ENCODE measurements at places on chromosomes 12 and 14. TPM values are rescaled to one million over a fixed set of nuclear protein-coding genes. Genes with fewer than 3 reads are reported as not detected.

GRCh38 chr14:101333335-101334280, 227.7 kb upstream of the DIO3 start:
- no peak for DNase-seq

- DNase-seq = no peak
These were observed 31.9 kb downstream of the ETNK1 start for GRCh38 chr12:22656831-22657230.

DNA sequence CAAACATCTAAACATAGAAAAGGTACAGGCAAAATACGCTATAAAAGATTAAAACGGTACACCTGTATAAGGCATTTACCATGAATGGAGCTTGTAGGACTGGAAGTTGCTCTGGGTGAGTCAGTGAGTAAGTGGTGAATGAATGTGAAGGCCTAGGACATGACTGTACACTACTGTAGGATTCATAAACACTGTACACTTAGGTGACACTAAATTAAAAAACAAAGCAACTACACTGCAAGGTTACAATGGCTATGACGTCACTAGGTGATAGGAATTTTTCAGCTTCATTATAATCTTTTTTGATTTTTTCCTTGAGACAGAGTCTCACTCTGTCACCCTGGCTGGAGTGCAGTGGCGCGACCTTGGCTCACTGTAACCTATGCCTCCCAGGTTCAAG, 269.2 kb downstream of the KSR2 start:
- no peak for DNase-seq

DNA sequence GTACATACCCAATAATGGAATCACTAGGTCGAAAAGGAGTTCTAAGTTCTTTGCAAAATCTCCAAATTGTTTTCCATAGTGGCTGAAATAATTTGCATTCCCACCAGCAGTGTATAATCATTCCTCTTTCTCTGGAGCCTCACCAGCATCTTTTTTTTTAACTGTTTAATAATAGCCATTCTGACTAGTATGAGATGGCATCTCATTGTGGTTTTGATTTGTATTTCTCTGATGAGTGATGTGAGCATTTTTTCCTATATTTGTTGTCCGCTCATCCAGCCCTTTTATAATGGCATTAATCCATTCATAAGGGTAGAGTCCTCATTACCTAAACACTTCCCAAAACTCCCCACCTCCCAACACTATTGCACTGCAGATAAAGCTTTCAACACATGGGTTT, 278.3 kb downstream of the SEC23A start:
- no peak for DNase-seq

- DNase-seq = no peak
These were observed 28.8 kb upstream of the C2CD5 start for GRCh38 chr12:22573181-22573580.

DNA sequence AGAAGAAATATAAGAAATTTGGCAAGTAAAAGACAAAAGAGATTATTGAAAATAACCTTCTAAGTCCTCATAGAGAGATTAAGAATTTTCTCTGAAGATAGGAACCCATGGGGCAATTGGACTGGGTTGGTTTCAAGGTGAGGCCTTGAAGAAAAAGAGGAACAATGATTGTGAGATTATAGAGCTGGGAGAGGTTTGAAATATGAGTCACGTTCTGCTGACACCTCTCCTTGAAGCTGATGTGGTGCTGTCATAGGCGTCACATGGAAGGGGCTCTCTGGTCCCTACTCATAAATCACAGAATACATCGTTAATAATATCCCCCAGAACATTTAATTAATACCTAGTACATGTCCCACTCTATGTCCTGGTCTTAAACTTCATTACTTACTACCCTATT, 227.6 kb upstream of the PDE3A start:
- no peak for DNase-seq

GRCh38 chr12:27201169-27201568, 42.9 kb upstream of the STK38L start:
- DNase-seq = no peak

DNA sequence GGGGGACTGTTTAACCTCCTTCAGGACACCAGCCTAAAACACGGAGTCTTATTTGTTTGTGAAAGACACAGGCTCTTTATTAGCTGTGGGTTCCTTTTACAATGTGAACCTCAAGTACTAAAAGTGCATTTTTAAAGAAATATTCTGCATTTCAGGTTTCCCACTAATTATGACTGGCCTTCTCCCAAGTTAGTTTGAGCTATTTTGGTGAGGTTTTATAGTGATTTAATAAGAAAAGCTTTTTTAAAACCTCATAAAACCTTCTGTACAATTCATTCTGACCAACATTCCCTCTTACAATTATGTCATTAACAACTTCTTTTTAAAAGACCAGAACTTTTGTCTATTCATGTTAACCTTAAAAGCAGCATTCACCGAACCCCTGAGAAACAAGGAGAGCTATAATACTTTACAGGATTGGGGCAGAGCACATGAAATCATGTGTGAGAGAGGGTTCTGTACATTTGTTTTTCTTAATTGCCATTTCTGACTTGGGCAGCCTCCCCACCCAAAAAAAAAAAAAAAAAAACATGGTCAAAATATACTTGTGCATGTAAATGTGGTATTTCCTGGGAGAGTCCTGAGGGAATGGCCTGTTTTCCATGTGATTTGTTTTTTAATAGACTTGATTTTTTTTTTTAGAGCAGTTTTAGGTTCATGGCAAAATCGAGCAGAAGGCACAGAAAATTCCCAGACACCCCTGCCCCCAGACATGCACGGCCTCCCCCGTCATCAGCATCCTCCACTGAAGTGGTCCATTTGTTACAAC, 169.5 kb downstream of the CHST11 start:
- DNase-seq = no peak

DNA sequence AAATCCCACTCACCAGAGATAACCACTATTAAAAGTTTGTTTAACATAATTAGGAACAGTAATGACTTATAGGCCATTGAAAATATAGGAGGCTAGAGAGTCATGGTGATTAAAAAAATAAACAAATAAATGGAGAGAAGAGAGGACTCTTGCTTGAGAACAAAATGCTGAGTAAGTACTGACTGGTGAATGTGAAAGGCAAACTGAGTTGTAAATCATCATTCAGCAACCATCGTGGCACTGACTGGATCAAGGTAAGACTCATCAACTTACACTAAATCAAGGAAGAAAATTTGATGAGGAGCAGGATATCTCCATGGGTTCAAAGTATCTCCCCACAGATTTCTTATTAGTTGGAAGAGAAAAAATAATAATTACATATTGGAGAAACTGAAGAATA, 14.1 kb upstream of the YBX3 start:
- no peak for DNase-seq

DNA sequence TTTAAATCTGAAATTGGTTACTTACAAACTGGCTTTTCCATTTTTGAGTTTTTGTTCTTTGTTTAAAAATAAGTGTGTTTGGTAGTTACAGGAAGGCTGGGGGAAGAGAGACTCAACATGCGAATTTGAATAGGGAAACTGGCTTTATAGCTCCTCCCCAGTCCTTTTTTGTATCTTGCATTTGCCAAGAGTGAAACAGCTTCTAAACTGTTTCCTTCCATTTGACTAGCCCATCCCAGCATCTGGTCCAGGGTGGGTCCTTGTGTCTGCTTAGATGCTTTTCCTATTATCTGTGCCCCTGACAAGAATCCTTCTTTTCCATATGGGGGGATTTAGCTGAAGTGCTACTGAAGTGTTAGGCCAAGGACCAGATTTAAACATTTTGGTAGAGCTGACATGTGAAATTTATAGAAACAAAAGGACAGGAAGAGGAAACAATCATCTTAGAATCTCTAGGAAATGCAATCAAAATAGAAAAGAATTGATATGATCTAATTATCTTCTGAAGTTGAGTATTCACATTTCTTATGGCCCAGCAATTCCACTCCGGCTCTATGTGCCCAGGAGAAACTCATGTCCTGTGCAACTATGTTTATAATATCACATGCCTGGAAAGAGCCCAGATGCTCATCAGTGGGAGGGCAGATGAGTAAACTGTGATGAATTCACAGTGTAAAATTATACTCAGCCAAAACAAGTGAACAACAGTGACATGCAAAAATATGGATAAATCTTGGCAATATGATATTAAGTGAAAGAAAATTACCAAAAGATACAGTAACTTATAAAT, 7.4 kb downstream of the SMOC1 start:
- no peak for DNase-seq

GRCh38 chr12:123474485-123475245, 16.7 kb downstream of the SNRNP35 start:
- DNase-seq = no peak

DNA sequence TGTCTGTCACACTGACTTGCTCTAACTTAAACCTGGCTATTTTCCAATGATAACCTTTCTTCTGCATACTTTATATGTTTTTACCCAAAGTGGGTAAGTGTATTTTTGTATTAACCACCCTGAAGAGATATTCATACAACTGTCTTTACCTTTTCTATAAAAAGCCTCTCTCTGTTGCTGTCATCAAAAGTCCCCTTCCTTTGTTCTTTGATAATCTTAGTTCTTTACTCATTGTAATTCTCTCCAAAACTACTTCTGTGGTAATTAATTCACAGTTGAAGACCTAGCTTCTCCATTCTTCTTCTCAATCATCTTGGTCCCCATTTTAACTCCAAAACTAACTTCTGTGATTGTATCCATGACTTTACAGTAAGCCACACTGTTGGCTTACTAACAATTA, 479.7 kb upstream of the MGAT4C start:
- no peak for DNase-seq

DNA sequence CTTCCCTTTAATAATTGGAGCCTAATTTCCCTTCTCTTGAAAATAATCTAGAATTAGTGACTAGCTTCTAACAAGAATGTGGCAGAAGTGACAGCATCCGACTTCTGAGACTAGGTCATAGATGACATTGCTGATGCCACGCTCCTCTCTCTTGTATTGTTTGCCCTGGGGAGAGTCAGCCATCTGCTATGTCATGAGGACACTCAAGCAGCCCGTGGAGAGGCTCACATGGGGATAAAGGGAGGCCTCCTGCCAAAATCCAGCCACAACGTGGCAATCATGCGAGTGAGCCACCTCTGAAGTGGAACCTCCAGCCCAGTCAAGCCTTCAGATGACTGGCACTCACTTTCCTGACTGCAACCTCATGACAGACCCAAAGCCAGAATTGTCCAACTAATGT, 54.2 kb upstream of the LRRK2 start:
- DNase-seq = no peak

GRCh38 chr12:31590642-31591379, at the start of gene DENND5B:
Gene DENND5B, minus strand, starts transcription at chr12:31591136. Its CDS starts 304 bp downstream, at chr12:31590832.
- peak; percentile 51 for DNase-seq

DNA sequence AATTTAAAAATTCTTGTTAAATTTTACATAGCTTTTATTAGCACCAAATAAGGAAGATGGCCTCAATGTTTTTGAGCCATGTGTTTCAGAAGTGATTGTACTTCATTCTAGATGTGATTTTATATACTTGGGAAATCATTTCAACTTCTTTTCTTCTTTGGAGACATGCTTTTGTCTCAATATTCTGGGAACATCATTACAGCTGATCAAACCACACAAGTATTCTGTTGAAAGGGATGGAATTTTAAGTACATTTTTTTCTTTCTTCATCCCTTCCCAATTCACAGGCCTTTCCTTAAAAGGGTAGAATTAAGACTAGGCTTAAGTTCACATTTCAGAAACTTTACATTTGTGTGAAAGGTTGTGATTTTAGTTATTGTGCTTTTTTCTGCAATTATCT, 66.4 kb downstream of the PAPOLA start:
- no peak for DNase-seq

DNA sequence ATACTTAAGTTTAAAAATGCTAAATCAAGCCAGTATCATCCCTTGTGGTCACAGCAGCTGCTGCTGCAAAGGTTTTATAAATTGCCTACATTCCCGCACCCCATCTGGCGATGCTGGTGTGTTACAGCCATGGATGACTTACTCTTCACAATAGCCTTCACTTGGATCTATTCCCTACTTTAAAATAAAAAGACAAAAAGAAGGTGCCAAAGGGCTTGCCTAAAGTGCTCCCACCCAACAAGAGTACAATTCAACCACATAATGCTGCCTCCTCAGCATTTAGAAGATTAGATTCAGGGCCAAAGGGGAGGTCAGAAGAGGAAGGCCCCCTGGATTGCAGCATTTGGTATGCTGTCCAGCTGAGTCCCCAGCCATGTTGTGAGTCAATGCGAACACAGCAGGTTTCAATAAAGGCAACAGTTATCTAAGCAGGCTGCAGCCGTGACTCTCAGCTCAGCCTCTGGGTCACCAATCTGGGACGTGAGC, 176.1 kb downstream of the DAD1 start:
- DNase-seq = no peak

DNA sequence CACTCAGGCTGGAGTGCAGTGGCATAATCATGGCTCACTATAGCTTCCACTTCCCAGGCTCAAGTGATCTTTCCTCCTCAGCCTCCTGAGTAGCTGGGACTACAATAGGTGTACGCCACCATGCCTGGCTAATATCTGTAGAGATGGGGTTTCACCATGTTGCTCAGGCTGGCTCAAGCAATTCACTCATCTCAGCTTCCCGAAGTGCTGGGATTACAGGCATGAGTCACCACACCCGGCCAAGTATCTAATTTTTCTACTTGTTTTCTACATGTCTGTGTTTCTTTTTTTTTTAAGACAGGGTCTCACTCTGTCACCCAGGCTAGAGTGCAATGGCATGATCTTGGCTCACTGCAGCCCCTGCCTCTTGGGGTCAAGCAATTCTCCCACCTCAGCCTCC, 119.7 kb upstream of the MED13L start:
- DNase-seq = no peak

GRCh38 chr12:13258197-13258596, 61.7 kb downstream of the EMP1 start:
- DNase-seq = no peak

DNA sequence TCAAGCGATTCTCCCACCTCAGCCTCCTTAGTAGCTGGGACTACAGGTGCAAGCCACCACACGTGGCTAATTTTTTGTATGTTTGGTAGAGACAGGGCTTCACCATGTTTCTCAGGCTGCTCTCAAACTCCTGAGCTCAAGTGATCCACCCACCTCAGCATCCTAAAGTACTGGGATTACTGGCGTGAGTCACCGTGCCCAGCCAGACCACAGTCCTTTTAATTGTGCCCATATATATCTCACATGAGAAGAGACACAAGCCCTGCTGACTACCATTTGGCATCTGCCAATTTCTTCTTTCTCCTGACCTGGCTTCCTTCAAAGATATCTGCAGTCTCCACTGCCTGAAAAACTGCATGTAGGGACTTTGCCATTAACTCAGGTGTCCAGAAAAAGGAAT, 142.5 kb downstream of the DPY19L2 start:
- DNase-seq = no peak

MYF6 gene
- 0.15 TPM for polyA plus RNA-seq

TCL1B gene
- 0.50 TPM for polyA plus RNA-seq

TM7SF3 gene
- 99.5 TPM for polyA plus RNA-seq

VRTN gene
- polyA plus RNA-seq = 0.03 TPM

RND1 gene
- 4.2 TPM for polyA plus RNA-seq

ACOT2 gene
- polyA plus RNA-seq = 56.2 TPM

SIRT4 gene
- 4.0 TPM for polyA plus RNA-seq

MIPOL1 gene
- polyA plus RNA-seq = 12.3 TPM

SLC2A14 gene
- 0.55 TPM for polyA plus RNA-seq

PDZRN4 gene
- 6.3 TPM for polyA plus RNA-seq

Measured in right renal pelvis (tissue), 4 donors.